CD8-positive, alpha-beta memory T cell (primary cell): ENCODE measurements at places on chromosomes 6 and 20. TPM values are rescaled to one million over a fixed set of nuclear protein-coding genes. Genes with fewer than 3 reads are reported as not detected.

NR2E1 gene
- not detected for total RNA-seq

COL21A1 gene
- not detected for total RNA-seq

RIMS4 gene
- not detected for total RNA-seq

DEFB124 gene
- not detected for total RNA-seq

HTR1B gene
- total RNA-seq, result not detected

C6orf58 gene
- not detected for total RNA-seq

PRL gene
- total RNA-seq, result not detected

PKIB gene
- 0.26 TPM for total RNA-seq

RBM24 gene
- total RNA-seq, result not detected

LRRC1 gene
- 2.5 TPM for total RNA-seq

KCNG1 gene
- 3.4 TPM for total RNA-seq

TIAM2 gene
- 24.5 TPM for total RNA-seq

JPH2 gene
- total RNA-seq, result not detected

ASXL1 gene
- 133 TPM for total RNA-seq

ENPP1 gene
- 2.2 TPM for total RNA-seq

SSTR4 gene
- total RNA-seq, result not detected

SCUBE3 gene
- total RNA-seq, result 0.07 TPM

FERMT1 gene
- total RNA-seq, result 0.22 TPM

TRIM38 gene
- total RNA-seq, result 10.8 TPM

HEY2 gene
- total RNA-seq, result 0.09 TPM

FAM217A gene
- total RNA-seq, result not detected

NFATC2 gene
- 63.0 TPM for total RNA-seq

GINS1 gene
- 31.2 TPM for total RNA-seq

TFAP2C gene
- not detected for total RNA-seq

KIF25 gene
- not detected for total RNA-seq

HLA-DQA2 gene
- total RNA-seq, result 1.2 TPM

CLIC5 gene
- 7.2 TPM for total RNA-seq

PLG gene
- not detected for total RNA-seq

ULBP2 gene
- 0.51 TPM for total RNA-seq

NHSL1 gene
- total RNA-seq, result 0.72 TPM

SIM1 gene
- not detected for total RNA-seq

MAPK13 gene
- 77.3 TPM for total RNA-seq

APCDD1L gene
- not detected for total RNA-seq

BFSP1 gene
- total RNA-seq, result 0.26 TPM

CST5 gene
- not detected for total RNA-seq

TNFRSF6B gene
- total RNA-seq, result not detected
